Osteoblast (primary cell): ENCODE measurements at places on chromosomes 4 and X. TPM values are rescaled to one million over a fixed set of nuclear protein-coding genes. Genes with fewer than 3 reads are reported as not detected.

- no peak overlapping the region for H3K4me3 ChIP-seq
- H3K27me3 ChIP-seq, result no peaks in the 10 kb centered on the region
Measured at GRCh38 chrX:63747331-63747730, 37.7 kb downstream of the ARHGEF9 start.

GRCh38 chr4:77146186-77147078 is 10.6 kb upstream of the CCNG2 start:
- H3K4me1 ChIP-seq, result no peaks in the 10 kb centered on the region
- H3K27ac ChIP-seq, result no peak overlapping the region
- no peaks in the 10 kb centered on the region for H3K27me3 ChIP-seq
- DNase-seq, result no peak

- peak; percentile 91 for DNase-seq
- H3K27ac ChIP-seq, result peak overlapping the region; percentile 38
- no peaks in the 10 kb centered on the region for H3K4me1 ChIP-seq
- no peaks in the 10 kb centered on the region for H3K27me3 ChIP-seq
- H3K4me3 ChIP-seq, result peak overlapping the region; percentile 58
- peaks cover 30% of the 10 kb centered on the region for H3K36me3 ChIP-seq
Measured at GRCh38 chrX:2484721-2485648, 15.8 kb downstream of the DHRSX start.

DNA sequence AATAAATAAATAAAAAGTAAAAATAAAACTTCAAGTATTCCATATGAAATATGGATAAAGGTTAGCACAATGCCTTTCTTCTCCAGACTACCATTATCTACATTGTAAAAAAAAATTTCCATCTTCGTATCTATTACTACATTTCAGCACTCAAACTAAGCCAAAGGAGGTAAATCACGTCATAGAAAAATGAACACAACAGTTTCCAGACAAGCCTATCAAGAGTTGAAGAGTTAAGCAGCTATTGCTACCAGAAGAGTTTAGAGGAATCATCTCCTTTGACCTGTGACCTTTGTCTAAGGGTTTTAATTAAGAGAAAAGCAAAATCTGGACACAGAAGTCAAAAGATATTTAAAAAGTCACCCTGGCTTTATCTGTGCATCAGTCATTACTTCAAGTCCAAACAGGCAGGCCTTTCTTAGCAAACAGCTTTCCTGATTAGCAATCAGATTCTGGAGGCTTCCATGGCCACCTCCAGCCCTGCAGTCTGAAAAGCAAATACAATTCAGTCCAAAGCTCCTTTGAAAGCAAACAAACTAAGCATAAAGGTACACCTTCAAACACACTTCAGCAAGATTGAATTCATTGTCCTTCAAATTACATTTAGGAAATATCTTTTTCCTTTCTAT is 82.2 kb downstream of the APBB2 start:
- H3K4me3 ChIP-seq, result no peak overlapping the region
- no peak for DNase-seq
- H3K36me3 ChIP-seq, result no peaks in the 10 kb centered on the region
- H3K4me1 ChIP-seq, result peaks cover 17% of the 10 kb centered on the region

The TNIP3 gene
- total RNA-seq, result 0.59 and 0.72 TPM in 2 replicates

The SNX12 gene
- 64.5 and 67.7 TPM in 2 replicates for total RNA-seq

DNA sequence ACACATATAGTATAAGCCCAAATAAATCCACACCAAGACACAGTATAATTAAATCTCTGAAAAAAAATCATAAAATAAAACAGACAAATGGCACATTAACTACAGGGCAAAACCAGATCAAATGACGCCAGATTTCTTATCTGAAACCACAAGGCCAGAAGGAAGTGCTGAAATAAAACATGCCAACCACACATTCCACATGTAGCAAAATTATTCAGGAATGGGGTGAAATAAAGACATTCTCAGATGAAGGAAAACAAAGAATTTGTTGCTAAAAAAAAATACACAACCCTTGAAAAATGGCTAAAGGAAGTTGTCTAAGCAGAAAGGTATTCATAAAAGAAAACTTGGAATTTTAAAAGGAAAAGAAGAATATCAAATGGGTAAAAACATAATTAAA is 4.5 kb upstream of the DCAF12L1 start:
- no peaks in the 10 kb centered on the region for H3K27me3 ChIP-seq
- no peak for DNase-seq
- H3K27ac ChIP-seq, result no peak overlapping the region
- H3K4me3 ChIP-seq, result no peak overlapping the region

DNA sequence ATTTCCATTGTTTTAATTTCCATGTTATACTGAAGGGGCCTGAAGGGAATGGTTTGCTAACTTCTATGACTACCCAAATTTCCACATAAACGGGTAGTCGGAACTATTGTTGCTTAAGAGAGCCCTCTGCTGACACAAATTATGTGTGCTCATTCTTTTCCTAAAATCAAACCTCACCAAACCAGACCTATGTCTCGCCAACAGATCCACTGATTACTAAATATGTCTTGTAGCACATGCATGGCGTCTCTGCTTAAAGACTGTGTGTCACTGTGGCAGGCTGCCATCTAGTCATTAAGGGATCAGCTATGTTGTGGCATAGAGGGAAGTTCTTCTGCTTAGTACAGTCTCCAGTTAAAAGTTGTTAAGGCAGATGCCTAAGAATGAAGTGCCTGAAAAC is 25.1 kb downstream of the PIR start:
- H3K36me3 ChIP-seq, result no peaks in the 10 kb centered on the region
- no peak overlapping the region for H3K27ac ChIP-seq
- no peaks in the 10 kb centered on the region for H3K27me3 ChIP-seq
- peak; percentile 69 for DNase-seq
- no peaks in the 10 kb centered on the region for H3K4me1 ChIP-seq

GRCh38 chrX:536616-537015 is 94.0 kb upstream of the SHOX start:
- no peaks in the 10 kb centered on the region for H3K27me3 ChIP-seq
- no peaks in the 10 kb centered on the region for H3K36me3 ChIP-seq
- no peaks in the 10 kb centered on the region for H3K4me1 ChIP-seq
- H3K27ac ChIP-seq, result no peak overlapping the region

The ERVMER34-1 gene
- not detected in 2 replicates for total RNA-seq

The AREG gene
- total RNA-seq, result under 0.01 and 0.36 TPM in 2 replicates

GRCh38 chr4:7539659-7540058 is 104.9 kb upstream of the PSAPL1 start:
- no peaks in the 10 kb centered on the region for H3K27me3 ChIP-seq
- H3K4me1 ChIP-seq, result no peaks in the 10 kb centered on the region
- DNase-seq, result peak; percentile 71
- no peaks in the 10 kb centered on the region for H3K36me3 ChIP-seq
- H3K27ac ChIP-seq, result no peak overlapping the region

The GPC3 gene
- not detected in 2 replicates for total RNA-seq

DNA sequence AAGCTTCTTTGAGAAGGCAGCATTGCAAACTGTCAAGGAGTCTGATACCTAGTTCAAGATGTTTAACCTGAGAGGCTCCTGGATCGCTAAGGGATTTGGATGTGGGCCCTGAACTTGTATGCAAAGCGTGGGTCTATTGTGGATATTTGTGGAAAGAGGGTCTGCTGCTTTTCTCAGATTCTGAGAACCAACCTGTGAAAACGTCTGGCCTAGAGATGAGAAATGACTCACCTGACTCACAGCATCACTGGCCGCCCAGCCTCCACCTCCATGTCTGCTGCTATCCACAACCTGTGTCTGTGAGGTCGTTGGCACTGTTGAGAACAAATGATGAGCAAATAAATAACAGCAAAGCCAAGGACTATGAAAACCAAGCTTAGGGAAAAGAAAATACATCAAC is 33.3 kb upstream of the PROM1 start:
- peaks cover 18% of the 10 kb centered on the region for H3K27me3 ChIP-seq
- H3K36me3 ChIP-seq, result no peaks in the 10 kb centered on the region
- H3K27ac ChIP-seq, result no peak overlapping the region

DNA sequence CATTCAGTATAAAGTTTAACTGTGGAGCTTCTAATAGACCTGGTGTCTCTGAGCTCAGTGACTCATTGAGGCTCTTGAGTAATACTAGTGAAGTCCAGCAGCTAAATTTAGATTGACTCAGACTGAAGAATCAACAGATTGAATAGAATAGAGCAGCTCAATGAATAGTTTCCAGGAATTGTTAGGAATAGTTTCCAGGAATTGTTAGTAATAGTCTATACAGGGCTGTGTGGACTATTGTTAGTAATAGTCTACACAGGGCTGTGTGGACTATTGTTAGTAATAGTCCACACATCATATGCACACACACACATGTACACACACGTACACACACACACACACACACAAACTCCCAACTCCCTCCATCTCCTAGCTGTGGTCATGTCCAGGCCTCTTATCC is 3.0 kb downstream of the GIMD1 start:
- no peaks in the 10 kb centered on the region for H3K27me3 ChIP-seq
- H3K27ac ChIP-seq, result peak overlapping the region; percentile 80
- DNase-seq, result no peak
- no peaks in the 10 kb centered on the region for H3K36me3 ChIP-seq

DNA sequence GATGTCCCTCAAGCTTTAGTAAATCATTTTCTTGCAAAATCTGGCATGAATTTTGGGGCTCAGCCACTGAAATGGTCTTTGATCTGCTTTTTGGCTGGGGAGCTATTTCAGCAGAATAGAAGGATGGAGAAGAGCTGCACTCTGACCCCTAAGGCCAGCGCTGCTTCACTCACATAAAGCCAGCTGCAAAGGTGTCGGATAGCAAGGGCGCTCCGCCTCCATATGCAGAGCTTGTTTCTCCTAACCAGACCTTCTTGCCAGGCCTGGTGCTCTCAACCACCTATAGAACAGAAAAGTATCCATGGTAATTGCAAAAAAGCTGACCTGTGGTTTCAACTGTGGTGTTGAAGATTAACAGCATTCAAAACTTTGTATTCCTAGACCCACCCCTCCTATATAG is 24.1 kb upstream of the COQ2 start:
- H3K4me3 ChIP-seq, result no peak overlapping the region
- H3K36me3 ChIP-seq, result no peaks in the 10 kb centered on the region

DNA sequence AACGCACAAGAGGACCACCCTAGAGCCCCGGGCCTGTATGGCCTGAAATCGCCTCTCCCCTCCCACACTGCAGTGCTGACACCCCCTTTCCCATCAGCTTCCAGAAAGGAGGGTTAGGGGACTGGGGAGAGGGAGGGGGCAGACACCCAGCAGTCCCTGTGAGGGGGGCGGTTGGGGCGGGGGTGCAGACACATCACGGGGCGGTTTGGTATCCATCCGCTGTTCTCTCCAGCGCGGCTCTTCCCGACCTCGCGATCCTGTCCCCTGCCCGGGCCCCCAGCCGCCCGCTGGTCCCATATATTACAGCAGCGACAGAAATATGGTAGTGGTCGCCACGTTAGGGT is 404 bp upstream of the GPRASP2 start:
- H3K4me1 ChIP-seq, result no peaks in the 10 kb centered on the region
- H3K27me3 ChIP-seq, result no peaks in the 10 kb centered on the region
- peak; percentile 36 for DNase-seq
- H3K4me3 ChIP-seq, result peak overlapping the region; percentile 78
- no peak overlapping the region for H3K27ac ChIP-seq
- no peaks in the 10 kb centered on the region for H3K36me3 ChIP-seq
